CD4-positive, alpha-beta memory T cell (primary cell): ENCODE measurements at places on chromosomes 5 and 9.

DNA sequence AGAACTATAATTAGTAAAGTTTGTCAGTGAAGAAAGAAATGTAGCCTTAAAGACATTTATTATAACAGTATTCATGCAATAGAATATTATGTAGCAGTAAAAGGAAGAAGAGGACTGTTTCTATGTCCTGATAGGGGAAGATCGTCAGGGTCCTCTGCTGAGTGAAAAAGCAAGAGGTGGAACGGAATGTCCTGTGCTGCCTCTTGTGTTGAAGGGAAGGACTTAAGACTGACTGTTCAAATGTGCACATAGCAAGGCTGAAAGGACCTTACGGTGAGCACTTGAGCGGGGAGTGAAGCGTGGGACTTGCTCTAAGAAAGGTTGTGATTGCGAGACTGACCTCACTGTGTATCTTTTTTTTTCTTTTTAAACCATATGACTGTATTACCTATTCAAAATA lies 63.2 kb downstream of the SNX24 start:
- DNase-seq: no peak

GRCh38 chr5:175654807-175655206 lies 3.1 kb upstream of the HRH2 start:
- no peak for DNase-seq

GRCh38 chr9:130118841-130119518 lies 53.2 kb upstream of the NCS1 start:
- DNase-seq: no peak

DNA sequence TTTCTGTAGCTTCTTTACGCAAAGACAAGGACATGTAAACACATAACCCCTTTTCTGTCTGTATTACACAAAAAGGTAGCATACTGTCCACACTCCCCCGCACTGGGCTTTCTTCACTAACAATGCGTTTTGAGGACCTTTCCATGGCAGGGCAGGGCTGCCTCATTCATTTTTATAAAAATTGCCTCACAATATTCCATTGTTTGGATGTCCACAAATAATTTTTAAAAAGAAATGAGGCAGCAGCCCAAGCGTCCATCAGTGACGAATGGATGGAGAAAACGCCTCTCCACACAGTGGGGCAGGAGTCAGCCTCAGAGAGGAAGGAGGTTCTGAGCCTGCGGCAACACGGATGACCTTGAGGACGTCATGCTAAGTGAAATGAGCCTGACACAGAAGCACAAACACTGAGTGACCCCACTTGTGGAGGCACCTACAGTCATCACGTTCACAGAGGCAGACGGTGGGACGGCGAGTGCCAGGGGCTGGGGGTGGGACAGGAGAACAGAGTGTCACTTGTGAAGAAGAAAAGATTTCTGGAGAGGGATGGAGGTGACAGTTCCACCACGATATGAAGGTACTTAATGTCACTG lies 67.8 kb downstream of the RASGEF1C start:
- no peak for DNase-seq

DNA sequence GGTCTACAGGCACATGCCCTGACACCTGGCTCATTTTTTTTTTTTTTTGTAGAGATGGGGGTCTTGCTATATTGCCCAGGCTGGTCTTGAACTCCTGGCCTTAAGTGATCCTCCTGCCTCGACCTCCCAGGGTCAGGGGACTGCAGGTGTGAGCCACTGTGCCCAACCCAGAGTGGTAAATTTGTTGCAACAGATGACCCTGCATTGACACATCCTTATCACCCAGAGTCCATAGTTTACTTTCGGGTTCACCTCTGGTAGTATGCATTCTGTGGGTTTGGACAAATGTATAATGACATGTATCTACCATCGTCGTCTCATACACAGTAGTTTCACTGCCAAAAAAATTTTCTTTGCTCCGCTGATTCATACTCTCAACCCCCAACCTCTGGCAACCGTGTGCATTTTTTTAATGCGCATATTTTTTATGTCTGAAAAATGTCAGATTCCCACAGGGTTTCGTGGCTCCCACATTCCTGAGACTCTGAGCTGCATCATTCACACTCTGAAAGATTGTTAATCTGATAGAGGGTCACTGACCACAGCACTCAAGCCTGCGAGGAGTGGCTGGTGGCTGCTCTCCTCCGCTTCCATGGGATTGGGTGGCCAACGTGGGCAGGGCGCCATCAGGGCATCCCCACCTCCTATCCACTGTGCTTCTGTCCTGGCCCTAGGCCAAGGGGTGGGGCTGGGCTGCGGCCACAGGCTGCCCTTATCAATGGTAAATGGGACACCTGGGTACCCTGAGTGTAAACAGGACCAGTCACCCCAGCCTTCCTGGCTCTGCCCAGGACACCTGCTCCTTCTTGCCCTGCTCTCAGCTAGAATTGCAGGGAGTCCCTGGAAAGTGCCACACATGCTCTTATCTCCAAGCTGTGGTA lies 9.6 kb downstream of the NDST1 start:
- no peak for DNase-seq

DNA sequence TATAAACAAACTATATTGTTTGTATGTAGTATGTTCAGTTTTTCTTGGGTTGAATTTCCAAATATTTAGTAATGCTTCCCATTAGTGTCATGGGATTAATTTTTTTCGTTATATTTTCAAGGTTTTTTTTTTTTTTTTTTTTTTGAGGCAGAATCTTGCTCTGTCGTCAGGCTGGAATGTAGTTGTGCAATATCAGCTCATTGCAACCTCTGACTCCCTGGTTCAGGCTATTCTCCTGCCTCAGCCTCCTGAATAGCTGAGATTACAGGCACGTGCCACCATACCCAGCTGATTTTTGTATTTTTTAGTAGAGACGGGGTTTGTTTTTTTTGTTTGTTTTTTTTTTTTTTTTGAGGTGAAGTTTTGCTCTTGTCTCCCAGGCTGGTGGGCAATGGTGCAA lies 10.6 kb downstream of the DDX46 start:
- no peak for DNase-seq

DNA sequence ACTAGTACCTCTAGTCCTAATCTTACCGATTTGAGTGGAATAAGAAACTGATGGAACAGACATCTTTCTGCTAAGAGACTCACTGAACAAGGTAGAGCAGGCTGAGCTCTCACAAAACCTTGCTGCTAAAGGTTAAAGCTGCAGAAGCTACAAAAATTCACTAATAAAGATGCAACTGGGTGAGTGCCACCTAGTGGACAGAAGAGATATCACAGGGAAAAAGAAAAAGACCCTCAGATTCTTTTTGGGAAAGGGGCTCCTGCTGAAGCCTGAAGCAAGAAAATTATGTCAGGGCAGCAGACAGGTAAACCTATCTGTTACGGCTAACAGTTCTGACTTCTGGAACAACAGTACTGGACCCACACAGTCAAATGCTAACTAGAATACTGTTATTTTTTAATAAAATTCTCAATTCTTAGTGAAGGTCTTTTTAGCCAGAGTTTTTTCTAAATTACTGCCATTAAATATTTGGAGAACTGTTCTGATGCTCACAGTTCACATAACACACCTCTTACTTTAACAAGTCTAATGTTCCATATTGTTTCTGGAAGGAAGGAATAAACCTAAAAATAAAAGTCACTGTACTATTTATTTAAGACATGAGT lies 51.2 kb downstream of the DIAPH1 start:
- peak; percentile 26 for DNase-seq

GRCh38 chr5:154421868-154422267 lies 23.9 kb upstream of the SAP30L start:
- no peak for DNase-seq

DNA sequence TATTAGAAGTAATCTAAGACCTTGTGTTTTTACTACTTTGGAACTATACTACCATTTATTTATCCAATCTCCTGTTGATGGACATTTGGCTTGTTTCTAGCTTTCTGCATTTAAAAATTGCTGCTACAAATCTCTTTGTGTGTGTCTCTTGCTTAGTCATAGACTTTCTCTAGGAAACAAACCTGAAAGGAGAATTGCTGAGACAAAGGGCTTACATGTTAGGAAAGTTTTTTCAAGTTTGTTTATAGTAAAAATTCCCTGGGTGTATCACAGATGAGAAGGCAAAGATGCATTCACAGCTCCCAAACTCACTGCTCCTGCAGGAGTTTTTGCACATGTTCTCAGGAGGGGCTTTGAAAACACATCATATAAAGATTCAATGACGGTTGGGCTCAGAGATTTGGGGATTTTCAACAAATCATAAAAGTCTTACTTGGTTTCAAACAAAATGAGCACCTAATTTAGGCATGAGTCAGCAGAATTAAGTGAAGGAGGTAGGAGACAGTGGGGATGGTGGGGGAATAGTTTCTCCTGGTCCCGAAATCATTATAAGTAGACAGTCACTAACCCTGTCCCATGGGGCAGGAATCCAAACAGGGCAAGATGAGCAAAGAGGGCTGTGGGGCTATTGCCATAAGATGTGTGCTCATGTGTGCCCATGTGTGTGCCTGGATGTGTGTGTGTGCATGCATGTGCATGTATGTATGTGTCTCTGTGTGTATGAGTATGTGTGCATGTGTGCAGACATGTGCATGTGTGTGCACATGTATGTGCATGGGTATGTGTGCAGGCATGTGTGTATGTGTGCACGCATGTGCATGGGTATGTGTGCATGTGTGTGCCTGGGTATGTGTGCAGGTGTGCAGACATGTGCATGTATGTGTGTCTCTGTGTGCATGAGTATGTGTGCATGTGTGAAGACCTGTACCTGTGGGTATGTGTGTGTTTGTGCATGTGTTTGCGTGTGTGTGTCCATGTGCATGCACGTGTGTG lies 43.4 kb upstream of the S1PR3 start:
- no peak for DNase-seq

DNA sequence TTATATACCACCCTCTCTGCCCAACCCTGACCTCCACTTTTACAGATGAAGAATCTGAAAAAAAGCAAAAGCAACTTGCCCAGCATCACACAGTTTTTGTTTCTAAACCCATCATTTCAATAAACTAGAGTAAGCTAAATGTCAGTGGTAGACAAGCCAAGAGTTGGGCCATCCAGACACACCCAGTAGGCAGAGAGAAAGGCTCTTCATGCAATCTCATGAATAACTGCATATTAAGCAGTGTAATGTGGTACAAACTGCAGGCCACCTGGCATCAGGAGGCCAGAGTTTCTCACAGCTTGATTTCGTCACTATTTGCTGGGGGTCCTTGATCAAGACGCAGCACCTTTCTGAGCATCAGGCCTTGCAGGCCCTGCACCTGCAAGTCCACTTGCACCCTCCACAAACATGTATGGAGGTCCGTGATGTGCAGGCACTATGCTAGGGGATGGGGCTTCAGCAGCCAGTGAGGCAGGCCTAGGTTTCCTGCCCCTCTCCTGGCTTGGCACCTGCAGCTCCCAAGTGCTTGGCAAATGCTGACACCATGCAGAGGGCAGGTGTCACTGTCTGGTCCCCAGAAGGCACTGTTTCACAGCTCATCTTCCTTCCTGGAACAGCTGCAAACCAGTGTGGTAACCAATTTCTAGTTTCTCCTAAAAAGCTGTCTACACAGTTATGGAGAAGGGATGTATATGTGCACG lies 29.8 kb downstream of the ADAM19 start:
- no peak for DNase-seq

- DNase-seq: no peak
Measured at GRCh38 chr5:13763719-13764118, 180.8 kb downstream of the DNAH5 start.

GRCh38 chr5:110630350-110630749 lies 96.1 kb downstream of the TMEM232 start:
- DNase-seq: no peak

GRCh38 chr5:72121780-72122445 lies 14.6 kb downstream of the MAP1B start:
- no peak for DNase-seq

DNA sequence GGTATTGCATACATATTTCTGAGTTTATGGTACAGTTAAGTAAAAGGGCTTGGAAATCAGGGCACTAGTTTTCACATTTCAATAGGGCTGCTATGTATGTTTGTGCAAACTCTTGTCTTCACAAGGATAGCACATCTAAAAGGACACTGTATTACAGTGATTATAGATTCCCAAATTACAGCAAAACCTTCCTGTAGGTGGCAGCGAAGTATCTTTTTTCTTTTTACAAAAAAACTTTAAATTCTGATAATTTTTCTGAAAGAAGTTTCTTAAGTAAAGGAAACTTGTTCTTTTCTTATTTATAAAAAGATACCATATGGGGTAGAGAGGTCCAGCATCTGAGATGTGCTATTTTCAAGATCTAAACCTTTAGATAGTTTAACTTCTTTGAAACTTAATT lies 337.8 kb downstream of the PTPRD start:
- no peak for DNase-seq

- DNase-seq: no peak
Measured at GRCh38 chr9:70061776-70062175, 18.1 kb downstream of the MAMDC2 start.

DNA sequence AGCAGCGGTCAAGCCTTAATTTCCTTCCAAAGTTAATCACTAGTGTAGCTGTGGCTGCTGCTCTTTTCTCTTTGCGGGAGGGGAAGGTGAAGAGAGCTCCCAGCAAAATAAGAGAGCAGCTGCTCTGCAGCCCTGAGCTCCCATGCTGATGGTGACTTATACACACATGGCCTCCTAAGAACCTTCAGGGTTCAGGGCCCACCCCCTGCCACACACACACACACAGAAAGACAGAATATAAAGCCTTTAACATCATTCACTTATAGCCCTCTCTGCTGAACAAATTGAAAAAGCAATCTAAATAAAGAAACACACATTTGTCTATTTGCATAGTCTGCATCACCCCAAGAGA lies 43.6 kb downstream of the GAS1 start:
- no peak for DNase-seq

DNA sequence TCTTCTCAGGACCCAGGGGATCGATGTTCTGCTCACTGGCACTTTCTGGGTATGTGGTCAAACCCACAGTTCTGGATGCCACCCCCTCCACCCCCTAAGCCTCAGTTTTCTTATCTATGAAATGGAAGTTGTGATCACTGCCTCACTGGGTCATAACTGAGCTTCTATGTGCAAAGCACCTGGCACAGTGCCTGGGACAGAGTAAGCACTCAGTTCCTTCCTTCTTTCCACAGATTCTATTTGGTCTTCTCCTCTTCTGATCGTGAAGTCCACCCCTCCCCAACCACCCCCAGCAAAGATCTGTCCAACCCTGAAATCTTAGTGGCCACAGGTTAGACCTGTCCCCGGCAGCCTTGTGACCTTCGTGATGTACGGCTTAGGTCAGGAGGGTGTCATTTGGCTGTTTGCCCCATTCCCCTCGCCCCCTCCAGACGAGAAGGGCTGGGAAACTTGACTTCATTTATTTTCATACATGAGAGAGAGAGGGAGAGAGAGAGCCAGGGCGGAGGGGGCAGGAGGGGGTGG lies 181.4 kb downstream of the FGF18 start:
- no peak for DNase-seq

DNA sequence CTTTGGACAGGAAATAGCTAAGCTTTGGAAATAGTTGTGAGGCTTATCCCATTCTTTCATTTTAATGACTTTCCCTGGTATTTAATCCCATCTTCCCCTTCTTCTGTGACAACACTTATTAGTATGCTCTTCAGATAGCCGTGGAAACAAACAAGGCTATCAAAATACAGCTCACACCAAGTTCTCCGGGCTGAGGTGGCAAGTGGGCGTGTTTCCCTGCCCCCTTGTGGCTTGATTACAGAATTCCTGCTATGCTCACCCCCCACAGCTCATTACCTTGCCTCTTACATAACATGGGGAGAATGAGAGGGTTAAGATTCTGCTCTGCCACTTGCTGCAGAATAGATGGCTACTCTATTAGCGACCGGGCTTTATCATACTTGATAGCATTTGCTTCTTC lies 437.1 kb upstream of the TLE4 start:
- DNase-seq: no peak

GRCh38 chr5:37971483-37972024 lies 131.7 kb upstream of the GDNF start:
- no peak for DNase-seq
